ENCODE measurements at places on chromosomes 11 and 22.

DNA sequence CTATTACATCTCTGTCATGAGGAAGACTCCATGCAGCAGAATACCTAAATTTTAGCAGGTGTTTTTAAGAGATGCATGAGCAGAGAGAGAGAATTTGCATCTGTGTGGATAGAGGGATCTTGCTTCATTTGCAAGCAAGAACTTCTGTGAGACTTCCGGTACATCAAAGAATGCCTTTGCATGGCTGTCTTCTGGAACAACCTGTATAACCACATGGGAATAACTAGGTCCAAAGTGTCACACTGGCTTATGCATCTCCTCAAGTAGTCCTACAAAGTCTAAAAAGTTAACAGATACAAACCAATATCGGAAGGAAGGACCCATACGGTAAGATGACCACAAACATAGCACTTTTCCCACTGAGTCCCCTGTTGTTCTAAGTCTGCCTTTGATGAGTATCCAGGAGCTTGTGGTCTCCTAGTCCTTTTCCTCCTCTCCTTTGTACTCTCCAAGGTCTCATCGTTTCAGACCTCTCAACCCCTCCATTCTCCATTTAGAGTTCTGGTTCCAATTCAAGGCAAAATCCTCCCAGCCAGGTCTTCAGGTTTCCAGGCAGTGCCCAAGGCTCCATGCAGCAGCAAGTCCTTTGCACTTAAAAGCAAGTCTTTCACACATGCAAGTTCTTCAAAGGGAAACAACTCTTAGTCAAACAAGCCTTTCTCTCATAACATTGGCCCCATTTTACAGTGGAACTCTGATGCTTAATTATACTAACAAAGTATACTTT is 581.7 kb upstream of the ARHGAP42 start:
- DNase-seq = no peak

- DNase-seq = no peak
Observed at GRCh38 chr11:115887316-115887715, 383.1 kb upstream of the CADM1 start.

- DNase-seq = no peak
Observed at GRCh38 chr11:133586903-133587517, 54.7 kb upstream of the OPCML start.

DNA sequence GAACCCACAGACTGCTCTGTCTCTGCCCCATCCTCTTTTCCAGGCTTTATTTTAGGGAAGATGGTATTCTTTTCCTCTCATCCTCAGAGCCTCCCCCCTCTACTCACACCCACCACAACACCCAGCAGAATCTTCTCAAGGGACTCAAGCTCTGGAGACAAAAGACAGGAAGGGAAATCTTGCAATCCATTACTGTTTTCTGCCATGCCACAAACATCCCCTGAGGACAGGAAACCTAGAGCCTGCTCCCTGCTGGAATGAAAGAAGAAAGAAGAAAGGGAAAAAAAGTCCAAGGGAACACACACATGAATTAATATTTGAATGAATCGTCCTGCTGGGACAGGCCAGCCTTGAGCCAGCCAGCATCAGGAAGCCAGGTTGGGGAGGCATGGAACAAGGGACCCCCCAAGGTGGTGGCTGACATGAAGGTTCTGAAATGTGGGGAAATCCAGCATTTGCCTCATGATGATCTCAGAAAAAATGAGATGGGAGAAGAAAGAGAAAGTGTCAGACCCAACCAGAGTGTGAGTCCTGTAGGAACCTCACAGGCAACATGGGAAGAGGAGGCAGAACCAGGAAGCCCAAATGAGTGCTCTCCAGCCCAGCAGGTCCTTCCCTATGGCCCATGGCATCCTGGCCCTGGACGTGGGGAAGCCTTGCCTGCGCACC is 34.0 kb downstream of the SLCO2B1 start:
- no peak for DNase-seq

- no peak for DNase-seq
Observed at GRCh38 chr22:28986366-28986765, 75.3 kb downstream of the C22orf31 start.

DNA sequence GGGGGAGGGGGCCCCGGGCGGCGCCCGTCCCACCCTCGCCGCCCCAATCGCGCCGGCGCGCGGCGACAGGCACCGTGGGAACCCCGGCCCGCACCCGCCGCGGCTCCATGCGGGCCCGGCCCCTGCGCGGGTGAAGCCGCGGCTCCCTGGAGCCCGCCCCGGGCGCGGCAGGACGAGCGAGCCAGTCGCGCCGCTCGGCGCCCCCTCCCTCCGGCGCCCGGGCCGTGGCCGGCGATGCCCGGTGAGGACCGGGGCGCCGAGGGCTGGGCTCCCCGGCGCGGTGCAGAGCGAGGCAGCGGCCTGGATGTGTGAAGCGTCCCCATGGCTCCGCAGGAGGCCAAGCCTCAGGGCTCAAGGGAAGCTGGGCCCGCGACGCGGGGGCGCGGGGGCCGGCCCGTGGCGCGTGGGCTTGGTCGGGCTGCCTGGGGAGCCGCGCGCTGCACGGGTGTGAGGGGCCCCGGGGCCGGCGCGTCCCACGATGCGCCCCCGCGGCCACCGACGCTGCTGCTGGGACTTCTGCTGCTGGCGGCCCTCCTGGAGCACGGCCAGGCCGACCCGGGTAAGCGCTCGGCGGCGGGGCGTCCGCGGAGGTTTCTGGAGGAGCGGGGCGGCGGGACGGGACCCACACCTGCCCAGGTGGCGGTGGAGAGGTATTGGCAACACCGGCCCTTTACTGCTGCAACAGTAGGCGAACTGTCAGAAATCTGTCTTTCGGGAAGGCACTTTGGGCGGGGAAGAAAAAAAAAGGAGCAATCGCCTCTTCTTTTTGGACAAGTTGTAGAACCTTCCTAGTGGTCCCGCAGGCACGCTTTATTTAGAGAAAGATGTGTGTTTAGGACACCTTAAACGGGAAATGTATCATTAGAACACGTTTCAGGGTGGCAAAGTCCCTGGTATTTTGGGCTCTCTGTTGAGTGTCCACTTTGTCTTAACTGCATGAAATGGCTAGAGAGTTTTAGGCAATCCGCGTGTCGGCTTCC is 119.4 kb downstream of the HIPK3 start:
- no peak for DNase-seq

- DNase-seq = no peak
Observed at GRCh38 chr22:35470903-35471321, 69.7 kb upstream of the RASD2 start.

DNA sequence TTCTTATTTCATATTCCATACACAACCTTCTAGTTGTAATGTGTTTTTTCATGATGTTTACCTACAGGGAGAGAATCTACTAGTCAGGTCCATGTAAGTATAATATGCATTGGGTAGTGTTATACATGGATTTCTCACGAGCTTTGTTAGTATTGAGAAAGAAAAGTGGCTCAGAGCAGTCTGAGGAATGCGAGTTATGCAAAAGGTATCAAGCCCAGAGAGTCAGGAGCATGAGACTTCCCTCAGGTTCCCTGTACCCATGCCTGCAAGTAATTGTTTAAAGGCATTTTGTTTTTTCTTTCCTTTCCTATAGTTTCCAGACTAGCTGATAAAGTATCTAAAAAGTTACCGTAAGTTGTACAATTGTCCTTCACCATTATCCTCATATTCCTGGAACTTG is 66.1 kb downstream of the STK33 start:
- DNase-seq = no peak

GRCh38 chr11:133896642-133897330 is 51.5 kb upstream of the SPATA19 start:
- no peak for DNase-seq

Measured in activated CD4-positive, alpha-beta T cell treated with anti-CD3 and anti-CD28 coated beads, Interleukin-2, amount 50 U/mL, for 4 hours (primary cell).